GM13976 (cell line): ENCODE measurements at places on chromosomes 5 and 9.

GRCh38 chr9:137146527-137146918 lies 7.6 kb downstream of the GRIN1 start:
- no peak for DNase-seq

GRCh38 chr5:134549714-134550113 lies 24.2 kb downstream of the JADE2 start:
- DNase-seq: no peak

- DNase-seq: no peak
These were observed 33.0 kb upstream of the CHD1 start for GRCh38 chr5:98961665-98962344.

DNA sequence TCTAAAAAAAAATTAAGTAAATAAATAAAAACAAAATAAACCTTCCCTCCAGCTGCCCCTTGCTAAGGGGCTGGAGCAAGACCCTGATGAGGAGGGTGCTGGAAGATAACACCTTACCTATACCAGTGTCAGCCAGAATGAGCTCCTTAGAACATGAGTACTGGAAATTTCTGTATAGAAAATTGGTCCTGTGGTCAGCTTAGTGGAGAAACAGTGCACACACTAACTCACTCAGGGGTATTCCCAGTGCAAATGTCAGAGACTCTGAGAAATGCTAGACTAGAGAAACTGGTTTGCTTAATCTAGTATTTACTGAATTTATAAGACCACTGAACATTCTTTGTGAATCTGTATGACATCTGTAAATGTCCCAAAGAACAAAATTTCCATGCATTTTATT lies 62.1 kb upstream of the CTXN3 start:
- DNase-seq: no peak

DNA sequence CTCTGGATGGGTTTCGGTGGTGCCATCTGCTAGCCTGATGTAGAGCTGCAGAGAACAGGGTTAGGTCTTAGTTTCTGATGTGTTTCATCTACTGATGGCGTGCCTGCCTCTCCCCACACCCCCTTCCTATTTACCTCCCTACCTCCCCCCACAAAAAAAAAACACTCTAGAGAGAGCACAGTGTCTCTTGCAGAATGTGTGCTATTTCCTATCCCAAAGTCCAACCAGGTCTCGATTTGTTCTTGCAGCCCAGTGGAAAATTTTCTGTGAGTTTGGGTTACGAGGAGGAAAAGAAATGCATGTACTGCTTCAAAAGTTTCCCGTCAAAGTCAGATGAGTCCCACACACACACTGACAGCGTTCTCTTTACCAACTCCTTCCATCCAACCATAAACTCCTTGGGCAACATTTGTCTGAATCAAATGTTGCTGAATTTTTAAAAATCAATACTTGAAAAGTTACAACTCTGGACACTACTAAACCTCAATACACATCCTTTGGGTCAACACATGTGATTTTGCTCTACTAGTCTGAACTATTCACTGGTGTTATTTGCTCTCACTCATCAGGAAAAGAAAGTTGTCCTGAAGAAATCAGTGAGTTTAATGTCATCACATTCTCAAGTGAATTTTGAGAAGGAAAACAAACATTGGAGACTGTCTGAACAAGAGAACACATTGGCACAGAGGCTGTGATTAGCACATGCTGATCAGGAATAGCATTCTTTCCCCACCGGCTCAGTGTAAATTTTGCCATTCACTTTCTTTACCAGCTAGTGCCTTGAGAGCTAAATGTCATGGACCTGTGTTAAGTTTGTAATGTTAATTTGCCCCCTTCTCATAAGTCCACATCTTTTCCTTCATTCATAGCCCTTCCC lies 84.1 kb downstream of the MAMDC2 start:
- no peak for DNase-seq

- DNase-seq: no peak
These were observed 158.0 kb downstream of the SEMA5A start for GRCh38 chr5:9387879-9388278.

DNA sequence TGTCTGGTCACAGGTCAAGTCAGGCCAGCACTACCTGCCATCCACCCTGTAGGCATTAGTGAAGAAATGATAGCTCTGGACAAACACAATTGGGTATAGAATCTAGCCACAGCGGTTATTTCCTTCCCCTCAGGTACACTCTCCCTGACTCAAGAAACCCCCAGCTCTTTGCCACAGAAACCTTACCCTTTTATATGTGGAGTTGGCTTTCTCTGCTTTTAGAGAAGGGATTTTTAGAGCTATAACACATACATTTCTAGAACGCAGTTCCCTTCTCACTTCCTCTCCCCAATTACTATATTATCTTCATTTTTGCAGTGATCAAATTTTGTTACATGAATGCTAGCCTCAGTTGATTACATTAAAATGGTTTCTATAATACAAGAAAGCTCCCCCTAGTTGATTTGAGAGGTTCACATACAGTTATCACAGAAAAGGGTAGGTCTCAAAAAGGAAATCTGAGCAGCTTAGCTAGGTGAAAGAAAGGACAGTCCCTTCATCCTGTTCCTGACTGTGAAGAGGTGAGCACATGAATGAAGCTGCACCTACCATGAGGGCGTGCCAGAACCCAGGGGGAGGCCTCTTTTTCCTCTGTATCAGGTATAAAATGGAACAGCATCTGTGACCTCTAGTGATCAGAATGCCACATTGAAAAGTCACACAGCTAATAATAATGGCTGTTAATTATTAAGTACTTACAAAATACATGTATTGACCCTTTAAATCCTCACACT lies 425.6 kb downstream of the KIAA0825 start:
- DNase-seq: peak; percentile 12

- no peak for DNase-seq
These were observed 161.5 kb downstream of the ARL15 start for GRCh38 chr5:54148858-54149257.

DNA sequence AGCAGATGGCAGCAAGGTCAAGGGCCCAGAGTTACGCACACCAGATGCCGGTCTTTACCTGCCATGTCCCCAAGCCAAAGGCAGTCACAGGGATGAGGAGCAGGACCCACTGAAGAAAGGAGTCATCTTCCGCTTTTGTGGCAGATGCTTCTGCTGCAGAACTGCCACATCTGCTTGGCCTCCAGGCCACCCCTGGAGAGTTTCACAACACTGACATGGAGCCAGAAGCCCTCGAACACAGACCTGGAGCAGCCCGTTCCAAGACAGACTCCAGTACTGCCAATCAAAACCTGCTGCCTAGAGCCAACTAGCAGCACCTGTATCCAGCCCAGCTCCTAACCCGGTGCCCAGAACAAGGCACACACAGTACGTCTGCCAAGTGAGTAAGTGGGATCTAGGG lies 1.5 kb downstream of the SURF1 start:
- no peak for DNase-seq

DNA sequence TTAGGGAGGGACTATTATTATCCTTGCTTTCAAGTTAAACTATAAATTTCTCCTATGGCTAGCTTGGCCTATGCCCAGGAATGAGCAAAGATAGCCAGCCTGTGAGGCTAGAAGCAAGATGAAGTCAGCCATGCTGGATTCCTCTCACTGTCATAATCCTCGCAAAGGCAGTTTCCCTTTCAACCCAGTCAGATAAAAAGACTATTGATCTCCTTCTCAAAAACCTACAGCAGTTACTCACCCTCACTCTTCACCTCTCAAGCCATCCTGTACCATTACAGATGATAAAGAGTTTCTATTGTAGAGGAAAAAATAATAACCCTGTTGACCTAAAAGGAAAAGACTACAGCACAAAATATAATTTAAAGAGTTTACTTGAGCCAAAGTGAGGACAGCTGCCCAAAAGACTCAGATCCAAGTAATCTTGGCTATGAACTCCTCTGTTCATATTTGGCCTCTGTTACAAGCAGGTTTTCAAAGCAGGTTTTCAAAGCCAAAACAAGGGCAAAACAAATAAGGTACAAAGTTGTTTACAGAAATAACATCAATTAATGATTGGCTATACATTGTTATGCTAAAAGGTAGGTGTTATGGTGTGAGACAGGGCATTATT lies 41.7 kb downstream of the KCNV2 start:
- no peak for DNase-seq

GRCh38 chr9:124282442-124283227 lies 24.9 kb downstream of the NEK6 start:
- DNase-seq: no peak

DNA sequence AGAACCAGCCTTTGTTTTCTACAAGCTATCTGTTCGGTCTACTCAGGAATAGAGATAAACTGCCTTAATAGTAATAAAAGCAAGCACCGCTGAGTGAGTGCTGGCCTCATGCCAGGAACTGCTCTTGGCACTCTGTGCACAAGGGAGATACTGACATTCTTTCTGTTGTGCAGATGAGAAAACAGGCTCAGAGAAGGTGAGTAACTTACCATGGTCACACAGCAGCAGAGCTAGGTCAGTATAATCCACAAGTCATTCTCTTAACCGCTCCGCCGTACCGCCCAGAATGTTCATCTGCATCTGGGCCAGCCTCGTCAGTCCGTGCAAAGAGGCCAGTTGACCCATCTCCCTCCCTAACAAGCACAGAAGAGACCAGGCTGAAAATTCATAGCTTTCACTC lies 27.4 kb downstream of the QRFP start:
- no peak for DNase-seq

DNA sequence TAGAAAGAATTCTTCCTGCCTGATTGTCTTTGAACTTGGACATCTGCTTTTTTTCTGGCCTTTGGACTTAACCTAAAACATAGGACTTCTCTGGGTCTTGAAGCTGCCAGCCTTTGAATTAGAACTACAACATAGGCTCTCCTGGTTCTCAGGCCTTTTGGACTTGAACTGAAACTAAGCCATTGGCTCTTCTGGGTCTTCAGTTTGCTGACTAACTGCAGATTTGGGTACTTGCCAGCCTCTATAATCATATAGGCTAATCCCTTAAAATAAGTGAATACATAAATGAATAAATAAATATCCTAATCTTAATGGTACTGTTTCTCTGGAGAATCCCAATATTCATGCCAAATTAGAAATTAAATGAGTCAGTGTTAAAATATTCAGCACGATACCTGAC lies 473.4 kb upstream of the PAPPA start:
- no peak for DNase-seq

DNA sequence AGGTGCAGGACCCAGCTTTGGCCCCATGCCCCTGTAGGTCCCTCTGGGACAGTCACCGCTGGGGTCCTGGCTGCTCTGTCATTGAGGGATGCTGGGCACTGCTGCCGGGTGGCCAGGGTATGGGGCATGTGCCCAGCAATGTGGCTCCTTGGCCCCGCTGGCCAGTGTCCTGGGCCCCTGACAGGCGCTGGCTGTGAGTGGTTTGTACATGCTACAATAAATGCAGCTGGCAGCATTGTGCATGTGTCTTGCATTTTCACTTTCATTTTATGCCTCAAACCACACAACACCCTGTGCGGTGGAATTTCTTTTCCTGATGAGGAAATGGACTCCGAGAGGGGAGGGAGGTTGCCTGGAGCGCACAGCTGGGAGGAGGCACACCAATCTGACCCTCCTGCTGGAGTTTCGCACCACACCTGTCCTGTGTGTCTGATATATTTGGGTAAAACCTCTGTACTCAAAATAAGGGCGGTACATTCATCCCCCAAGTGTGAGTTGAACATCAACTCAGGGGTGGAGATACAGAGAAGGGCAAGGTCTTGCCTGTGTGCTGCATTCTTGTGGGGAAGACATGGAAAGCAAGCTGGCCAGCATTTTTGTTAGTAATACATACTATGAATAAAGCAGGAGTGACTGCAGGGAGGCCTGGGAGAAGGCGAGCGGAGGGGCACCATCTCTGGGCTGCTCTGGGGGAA lies 11.7 kb downstream of the TSPAN17 start:
- DNase-seq: no peak

DNA sequence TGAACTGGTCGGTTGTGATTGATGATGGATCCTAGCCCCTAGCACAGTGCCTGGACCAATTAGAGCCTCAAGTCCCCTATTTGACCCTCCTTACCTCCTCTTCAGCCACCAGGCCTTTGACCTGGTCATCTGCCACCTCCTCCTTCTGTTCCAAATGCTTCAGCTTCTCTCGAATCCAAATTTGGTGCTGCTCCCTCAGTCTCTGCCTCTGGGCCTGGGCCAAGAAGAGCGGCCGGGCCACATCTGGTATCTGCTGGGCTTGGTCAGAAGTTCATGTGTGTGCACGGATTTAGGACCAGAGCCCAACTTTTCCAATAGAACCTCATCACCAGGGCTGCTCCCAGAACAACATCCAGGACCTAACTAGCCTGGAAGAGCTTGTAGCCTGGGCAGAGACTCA lies 6.5 kb downstream of the SLC35A4 start:
- DNase-seq: no peak

DNA sequence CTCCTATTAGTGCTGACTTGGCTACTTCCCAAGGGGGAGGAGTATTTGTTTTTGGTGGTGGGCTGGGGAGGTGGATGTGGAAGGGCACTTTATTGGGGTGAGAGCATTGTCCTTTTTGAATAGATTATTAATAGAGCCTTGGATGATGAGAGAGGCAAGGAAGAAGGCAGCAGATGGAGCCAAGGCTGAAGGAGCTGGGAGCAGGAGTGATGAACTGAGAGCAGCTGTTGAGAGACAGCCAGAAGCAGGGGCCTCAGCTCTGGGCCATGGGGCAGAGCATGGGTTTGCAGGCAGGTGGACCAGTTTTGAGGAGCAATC lies 29.6 kb downstream of the RGS3 start:
- no peak for DNase-seq

- DNase-seq: no peak
These were observed 607 bp downstream of the SPEF2 start for GRCh38 chr5:35618304-35618636.

DNA sequence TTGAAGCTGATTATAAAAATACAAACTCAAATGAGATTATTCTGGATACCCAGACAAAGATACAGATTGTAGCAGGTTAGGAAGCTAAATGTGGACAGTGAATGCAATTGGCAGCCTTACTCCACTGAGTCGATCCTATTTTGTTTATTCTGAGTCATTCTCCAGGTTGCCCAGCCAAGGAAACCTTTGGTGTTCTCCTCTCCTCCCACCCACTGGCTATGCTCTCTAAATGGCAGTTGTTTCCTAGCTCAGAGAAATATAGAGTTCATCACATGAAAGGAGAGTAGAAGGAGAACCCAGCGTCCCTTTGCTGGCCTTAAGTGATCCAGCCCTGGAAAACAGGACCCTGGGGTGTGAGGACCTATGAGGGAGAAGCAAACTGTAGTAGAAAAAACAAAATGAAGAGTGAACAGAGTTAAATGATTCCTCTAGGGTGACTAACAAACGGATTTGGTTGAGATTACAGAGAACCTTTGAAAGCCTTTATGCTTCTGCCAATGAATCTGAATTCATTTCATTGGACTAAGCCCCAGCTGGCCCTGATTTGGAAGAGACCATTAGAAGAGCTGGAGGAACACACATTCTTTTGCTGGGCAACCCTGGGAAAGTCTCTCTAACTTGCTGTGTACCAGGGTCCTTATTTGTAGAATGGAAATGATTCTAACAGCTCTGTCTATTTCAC lies 95.1 kb downstream of the BRINP1 start:
- no peak for DNase-seq
